ENCODE measurements at places on chromosomes 2 and 18.

GRCh38 chr2:172713365-172713875 lies 22.2 kb upstream of the RAPGEF4 start:
- DNase-seq: no peak

GRCh38 chr18:60266558-60266957 lies 106.0 kb downstream of the MC4R start:
- no peak for DNase-seq

DNA sequence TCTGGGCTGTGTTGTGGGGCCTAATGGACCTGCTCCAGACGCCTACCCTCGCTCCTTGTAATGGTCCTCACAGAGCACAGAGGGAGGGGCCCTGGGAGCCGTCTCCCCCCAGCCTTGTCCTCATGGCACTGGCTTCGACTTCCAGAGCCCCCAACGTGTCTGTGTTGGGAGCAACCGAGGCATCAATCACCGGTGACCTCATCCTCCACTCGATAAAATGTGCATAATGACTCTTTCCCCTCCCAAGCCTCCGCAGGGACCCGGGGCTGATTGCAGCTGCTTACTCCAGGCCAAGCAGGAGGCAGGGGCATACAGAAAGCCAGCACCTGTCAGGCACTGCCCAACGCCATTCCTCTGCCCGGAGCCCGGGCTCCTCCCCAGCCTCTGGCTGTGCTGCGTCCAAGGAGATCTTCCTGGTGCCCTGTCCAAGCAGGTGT lies 271.7 kb downstream of the NDUFA10 start:
- no peak for DNase-seq

- no peak for DNase-seq
These were observed 987.7 kb downstream of the TSN start for GRCh38 chr2:122743021-122743675.

DNA sequence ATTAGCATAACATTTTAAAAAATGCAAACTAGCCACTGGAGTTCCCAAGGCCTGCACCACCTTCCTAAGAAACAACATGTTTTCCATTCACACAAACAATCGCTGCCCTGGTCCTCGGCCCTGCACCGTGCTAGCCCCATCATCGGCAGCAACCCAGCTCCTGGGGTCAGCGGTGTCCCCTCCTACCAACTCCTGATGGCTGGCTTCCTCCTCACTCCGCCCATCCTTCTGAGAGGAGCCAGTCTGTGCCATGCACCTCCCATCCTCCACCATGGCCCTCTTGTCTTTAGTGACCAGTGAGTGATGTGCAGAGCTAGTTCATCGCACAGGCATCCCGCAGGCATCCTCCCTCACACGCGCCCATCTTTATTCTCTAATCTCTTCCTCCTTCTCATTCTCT lies 81.9 kb downstream of the LONRF2 start:
- no peak for DNase-seq

- no peak for DNase-seq
These were observed 87.7 kb upstream of the HAAO start for GRCh38 chr2:42879913-42880737.

GRCh38 chr2:161199912-161200701 lies 39.9 kb downstream of the TANK start:
- DNase-seq: peak; percentile 9

DNA sequence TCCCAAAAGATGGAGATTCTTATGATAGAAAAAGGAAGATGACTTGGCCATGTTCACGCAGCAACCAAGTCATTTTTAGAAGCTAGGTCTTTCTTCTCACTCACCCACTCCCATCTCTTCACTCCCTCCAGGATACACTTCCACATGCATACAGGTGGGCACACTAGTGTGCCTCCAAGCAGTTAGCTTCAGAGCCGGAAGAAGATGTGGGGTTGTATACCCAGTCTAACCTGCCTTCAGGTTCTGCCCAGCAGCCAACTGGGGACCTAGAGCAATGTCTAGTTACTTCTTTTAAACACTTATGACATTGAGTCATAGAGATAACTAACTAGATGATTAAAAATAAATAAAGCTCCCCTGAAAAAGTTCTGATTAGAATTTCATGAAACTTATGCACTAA lies 21.8 kb upstream of the TANK start:
- DNase-seq: no peak

DNA sequence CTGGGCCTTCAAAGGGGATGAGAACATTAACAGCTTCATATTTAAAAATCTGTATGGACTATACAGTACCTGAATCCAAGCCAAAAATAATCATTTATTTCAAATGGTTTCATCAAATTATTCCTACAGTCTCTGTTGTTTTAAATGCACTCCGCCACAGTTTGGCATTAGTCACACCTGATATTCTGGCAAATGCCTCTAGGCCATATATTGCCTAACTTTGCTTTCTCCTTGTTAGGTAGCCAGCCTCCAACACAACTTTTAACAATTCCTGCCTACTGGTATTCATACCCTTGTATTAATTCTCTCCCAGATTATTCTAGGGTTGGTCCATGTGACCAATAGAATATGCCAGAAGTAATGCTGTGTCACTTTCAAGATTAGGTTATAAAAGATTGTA lies 146.6 kb upstream of the FANCL start:
- DNase-seq: no peak

- no peak for DNase-seq
These were observed 132.8 kb downstream of the ARHGAP15 start for GRCh38 chr2:143261986-143262385.

DNA sequence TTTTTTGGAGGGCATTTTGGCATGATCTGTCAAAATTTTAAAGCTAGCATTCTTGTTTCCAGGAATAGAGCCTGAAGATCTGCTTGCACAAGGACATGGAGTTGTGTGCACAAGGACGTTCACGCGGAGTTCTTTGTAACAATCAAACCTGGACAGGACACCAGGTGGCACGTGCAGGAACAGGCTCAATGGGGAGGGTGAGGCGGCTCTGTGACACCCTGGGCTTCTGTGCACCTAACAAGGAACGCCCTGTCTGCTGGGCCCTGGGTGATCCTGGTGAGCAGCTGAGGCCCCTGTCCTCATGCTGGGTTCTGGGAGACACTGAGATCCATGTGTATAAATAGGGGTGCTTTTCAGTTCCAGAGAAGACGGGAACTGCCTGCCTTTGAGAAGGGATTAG lies 93.1 kb upstream of the PXDN start:
- DNase-seq: no peak

- no peak for DNase-seq
These were observed 91.9 kb upstream of the RASGRP3 start for GRCh38 chr2:33384599-33384961.

GRCh38 chr2:101253703-101254450 lies 1.2 kb downstream of the CNOT11 start:
- peak; percentile 17 for DNase-seq

DNA sequence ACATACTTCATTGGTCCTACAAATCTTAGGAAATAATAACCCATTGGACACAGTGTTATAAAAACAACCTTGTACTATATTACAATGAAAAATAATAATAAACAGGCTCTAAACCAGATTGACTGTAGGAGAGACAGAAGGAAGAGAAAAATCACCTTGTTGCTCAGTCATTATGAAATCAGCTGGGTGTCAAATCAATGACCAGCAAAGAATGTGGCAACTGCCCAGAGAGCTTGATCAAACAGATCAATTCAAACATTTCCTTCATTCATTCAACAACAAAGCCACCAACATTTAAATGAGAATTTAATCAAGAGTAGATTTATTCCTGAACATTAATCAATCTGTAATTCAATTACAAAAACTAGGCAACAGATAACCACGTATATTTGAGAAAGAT lies 671.9 kb upstream of the CHAC2 start:
- DNase-seq: no peak

DNA sequence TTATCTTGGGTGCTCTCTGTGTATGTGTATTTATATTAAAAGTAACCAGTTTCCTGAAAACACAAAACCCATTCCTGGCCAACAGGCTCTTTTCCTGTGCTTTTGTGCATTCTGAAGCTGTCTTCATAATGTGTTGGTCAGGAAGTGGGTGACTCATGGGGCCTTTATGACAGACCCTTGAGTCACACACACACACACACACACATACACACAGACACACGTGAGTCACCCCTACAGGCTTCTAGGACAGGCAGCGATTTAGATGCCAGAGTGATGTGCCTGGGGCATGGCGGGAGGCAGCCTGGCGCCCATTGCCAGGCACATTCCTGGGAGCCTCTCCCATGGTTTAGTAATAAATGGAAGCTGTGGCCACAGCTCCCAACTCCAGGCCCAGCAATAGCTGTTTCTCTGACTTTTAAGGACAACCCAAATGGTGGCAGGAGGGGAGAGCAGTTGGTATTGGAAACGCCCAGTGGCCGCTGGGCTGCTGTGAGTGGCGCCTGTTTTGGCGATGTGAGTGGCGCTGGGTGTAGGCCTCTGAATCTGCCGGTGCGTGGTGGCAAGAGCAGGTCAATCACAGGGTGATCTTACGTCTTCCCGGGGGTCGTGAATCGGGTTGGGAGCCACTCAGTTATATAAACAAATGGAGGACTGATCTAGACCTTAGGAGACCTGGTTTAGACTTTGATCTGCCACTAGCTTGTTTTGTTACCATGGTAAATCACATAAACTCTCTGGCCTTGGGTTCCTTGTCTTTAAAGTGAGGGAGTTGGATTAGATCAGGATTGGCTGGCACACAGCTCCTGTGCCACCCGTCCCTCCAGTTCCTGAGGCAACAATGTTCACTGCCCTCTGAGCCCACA lies 150.7 kb upstream of the DLX2 start:
- DNase-seq: no peak

DNA sequence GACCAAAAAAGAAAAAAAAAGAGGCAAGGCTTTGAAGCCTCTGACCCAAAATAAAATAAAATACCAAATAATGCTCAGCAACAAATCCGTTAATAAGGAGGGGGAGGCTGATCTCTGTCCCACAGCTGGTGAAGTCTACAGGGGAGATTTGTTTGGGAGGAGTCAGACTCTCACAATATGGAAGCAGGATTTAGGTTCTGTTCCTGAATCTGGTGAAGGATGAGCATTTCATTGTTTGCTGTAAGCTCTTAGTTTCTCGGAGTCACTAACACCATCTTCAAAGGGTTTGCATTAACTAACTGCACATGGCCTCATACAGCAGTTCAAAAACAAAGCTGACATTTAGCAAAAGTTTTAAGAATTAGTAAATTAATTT lies 339.4 kb upstream of the TNP1 start:
- DNase-seq: no peak

DNA sequence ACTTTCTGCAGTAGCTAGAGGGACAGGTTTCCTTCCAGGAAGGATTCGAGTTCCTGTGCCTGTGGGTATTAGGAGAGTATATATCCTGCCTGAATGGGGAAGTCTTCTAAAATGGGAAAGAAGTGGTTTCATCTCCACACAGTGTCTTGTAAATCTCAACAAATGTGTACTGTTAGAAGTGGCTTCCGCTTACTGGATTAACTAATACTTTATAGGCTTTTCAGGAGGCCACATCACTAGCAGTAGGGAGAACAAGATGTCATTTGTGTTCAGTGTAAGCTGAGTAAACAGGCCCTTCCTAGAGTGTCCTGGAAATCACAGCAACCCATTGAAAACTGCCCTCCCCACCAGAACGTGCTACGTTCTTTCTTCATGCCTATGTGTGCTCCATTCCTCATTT lies 12.5 kb upstream of the POLR1B start:
- no peak for DNase-seq

DNA sequence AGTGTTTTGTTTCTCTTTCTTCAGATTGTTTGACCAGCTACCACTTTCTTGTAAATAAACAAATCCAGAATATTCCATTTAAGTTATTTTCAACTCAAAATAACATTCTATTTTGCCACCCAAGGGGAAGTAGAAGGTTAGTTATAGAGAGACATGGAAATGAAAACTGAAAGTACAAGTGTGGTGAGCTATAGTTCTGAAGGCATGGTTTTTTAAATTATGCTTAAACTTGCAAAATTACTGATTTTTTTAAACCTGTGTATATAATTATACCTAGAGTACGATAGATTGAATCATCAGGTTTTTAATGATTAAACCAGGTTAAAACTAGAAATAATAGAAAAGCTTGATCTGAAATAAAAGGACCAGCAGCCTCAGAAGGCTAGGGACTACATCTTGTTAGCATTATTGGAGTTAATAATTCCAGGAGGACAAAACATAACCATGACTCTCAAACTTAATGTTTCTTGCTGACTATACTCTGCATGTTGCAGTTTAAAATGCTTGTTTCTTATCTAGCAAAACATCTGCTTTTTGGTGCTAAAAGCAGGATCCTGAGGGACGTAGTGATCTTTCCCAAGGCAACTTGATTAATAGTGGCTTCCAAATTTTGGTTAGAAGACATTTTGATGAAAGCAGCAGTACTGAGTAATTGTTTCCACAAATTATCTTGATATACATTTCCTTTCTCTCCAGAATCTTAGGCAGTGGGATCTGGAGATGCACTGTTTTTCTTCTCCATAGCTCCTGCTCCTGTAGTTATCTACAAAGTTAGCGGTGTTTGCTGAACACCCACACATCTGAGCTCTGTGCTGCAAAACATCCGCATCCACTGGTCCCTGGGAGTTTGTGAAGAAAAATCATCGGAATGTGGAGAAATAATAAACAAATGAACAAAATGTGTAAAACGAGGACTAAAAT lies 327.2 kb upstream of the PKDCC start:
- DNase-seq: no peak

DNA sequence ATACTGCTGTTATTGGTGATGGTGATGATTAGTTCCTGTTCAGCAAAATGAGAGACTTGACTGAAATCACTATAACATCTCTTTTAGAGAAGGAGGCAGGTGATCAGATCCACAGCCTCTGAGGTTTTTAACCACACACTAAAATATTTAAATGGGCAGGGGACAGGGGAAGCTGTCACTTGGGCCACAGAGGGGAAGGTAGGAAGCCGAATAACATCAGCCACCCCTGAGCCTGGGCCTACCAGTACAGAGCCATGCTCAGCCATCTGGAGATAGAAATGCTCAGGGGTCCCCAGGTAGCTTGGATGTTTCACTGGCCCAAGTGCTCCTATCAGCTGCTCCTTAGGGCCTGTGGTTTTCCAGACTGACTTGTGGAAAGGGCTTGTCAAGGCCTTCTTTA lies 122.3 kb downstream of the MRO start:
- DNase-seq: no peak
